ENCODE measurements at places on chromosomes 7 and 10.

- no peak for DNase-seq
Measured at GRCh38 chr10:48946891-48947500, 7.4 kb upstream of the LRRC18 start.

GRCh38 chr10:18313140-18313530 lies 172.9 kb downstream of the CACNB2 start:
- DNase-seq, result no peak

- DNase-seq, result no peak
Measured at GRCh38 chr10:132549371-132549770, 11.8 kb downstream of the INPP5A start.

GRCh38 chr7:101442426-101443070 lies 79.9 kb downstream of the COL26A1 start:
- DNase-seq, result no peak

GRCh38 chr7:114765331-114766040 lies 156.4 kb upstream of the MDFIC start:
- DNase-seq, result no peak

- DNase-seq, result peak; percentile 50
Measured at GRCh38 chr10:121928528-121928884, 675 bp upstream of the ATE1 start.

DNA sequence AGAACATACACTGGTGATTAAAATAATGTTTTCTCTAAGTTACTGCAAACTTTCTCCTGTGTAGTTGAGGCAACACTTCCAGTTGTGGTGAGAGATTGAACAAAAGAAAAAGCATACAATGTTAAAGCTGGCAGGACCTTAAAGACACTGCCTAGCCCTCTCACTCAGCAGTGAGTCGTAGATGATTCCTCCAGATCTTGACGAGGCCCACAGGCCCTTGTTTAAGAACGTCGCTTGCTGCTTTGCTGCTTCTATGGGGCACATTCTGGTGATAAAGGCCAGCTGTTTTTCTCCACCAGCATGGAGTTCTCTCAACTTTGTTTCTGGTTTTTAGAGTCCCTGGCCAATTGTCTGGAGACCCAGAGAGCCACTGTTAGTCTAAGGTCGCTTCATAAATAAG lies 2.8 kb upstream of the DENND11 start:
- DNase-seq, result no peak

DNA sequence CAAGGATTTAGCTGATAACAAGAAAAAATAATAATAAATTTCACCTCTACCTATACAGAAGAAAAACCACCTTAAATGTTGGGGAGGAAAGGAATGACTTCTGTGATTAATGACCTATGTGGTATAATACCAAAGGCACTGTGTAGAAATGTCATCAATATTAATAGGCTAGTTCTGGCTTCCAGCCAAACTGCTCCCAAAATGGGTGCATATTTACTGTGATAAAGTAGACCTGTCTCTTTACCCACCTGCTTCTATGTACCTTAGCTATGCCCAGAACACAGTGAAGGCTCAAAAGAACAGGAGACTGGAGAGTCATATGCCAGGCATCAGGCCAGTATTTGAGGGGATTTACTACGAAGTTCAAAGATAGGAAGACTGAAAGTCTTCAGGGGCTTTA lies 76.0 kb downstream of the ATE1 start:
- no peak for DNase-seq

DNA sequence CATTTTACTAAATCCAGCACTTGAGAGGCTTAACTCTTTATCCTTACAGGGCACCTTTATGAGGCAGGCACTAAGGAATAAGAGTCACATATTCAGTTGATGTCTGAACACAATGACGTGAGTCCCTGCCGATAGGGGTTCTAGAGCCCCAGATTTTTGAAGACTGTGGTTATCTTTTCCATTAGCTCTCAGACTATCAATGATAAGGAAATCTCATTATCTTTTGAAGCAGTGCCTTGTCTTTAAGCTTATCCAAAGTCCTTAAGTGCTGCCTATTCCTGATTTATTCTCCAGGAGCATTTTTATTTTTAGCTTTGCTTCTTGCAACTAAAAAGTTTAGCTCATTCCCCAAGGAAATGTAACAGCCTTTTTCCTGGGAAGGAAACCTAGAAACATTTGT lies 444.1 kb upstream of the LRRN3 start:
- DNase-seq, result no peak

GRCh38 chr7:19920705-19921104 lies 147.3 kb upstream of the TMEM196 start:
- DNase-seq, result no peak

GRCh38 chr10:43360086-43360485 lies 11.3 kb upstream of the FXYD4 start:
- DNase-seq, result no peak

DNA sequence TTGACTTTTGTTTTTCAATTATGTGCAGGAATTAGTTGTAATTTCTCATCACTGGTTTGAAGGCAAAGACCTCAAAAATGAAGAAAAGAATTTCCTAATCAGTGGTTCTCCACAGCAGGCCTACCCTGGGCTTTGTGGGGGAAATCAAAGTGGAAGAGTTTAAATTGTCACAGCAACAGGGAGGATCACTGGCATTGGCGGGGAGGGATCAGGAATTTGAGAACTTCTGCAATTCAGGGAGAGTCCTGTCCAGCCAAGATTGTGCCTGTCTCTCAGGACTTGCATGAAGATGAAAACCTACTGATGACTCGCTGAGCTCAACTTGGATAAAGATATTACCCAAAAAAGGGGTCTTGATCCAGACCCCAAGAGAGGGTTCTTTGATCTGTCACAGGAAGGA lies 70.1 kb downstream of the HACD1 start:
- DNase-seq, result no peak

- no peak for DNase-seq
Measured at GRCh38 chr7:151374726-151375125, 33.1 kb downstream of the NUB1 start.

DNA sequence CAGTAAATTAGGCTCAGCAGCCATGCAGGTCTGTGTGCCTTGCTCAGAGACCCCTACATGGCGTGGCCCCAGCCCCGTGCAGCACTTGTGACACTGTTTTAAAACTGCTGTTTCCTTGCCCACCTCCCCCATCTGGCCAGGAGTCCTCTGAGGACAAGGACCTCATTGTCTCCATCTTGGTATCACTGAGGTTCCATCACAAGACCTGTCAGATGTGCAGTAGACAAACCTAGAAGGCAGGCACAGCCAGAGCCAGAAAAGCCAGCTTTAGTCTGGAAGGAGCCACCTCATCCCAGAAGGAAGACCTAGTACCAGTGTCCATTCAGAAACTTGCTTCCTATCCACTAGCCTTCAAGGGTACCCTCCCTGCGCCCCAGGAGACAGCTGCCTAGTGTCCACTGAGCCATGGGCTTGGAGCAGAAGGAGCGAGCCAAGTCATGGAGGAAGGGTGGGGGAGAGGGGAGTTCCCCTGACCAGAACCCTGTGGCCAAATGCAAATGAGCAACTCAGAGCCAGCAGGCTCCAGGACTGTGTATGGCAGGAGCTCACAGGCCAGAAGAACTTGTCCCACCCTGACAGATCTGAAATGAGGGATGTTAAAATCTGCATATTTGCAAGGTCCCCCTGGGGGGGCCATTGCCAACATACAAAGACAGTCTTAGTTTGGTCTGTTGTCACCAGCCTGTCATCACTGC lies 176.1 kb downstream of the SH3PXD2A start:
- DNase-seq, result no peak

DNA sequence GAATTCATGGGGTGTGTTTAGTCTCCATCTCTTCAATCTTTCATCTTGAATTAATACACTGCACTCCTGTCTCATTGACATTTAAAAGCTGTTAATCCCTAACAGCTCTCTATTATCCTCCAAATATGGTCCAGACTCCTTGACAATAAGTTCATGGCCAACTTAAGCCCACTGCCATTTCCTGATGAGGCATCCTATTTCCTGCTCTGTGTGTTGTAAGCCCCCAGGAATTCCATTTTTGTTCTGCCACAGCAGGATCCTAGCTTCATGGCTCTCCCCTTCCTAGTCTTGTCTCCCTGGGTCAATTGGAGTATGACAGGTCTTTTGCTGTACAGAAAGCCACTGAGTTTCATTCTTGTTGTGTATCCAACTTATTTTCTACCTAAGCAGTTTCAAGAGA lies 218.8 kb downstream of the OTUD1 start:
- DNase-seq, result no peak

DNA sequence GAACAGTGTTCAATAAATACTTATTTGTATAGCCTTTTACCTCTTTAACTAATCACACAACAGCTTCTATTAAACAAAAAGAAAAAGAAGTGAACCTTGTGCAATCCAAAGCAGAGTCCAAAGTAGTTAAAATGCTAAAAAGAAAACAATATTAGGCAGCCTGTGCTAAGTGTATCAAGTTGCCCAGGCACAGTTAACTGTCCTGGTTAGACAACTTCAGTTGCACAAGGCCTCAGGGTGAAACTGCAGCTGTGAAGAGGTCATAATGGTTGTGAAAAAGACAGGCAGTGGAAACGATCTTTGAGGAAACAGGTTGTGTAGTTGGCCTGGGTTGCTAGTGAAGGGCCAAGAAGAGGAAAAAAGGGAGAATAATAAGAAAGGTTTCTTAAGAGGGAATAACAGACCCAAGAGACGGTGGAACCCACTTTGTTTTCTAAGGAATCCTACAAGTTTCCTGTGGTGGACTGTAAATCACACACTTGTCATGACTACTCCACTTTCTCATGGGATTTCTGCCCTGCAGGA lies 6.0 kb upstream of the CROT start:
- no peak for DNase-seq

DNA sequence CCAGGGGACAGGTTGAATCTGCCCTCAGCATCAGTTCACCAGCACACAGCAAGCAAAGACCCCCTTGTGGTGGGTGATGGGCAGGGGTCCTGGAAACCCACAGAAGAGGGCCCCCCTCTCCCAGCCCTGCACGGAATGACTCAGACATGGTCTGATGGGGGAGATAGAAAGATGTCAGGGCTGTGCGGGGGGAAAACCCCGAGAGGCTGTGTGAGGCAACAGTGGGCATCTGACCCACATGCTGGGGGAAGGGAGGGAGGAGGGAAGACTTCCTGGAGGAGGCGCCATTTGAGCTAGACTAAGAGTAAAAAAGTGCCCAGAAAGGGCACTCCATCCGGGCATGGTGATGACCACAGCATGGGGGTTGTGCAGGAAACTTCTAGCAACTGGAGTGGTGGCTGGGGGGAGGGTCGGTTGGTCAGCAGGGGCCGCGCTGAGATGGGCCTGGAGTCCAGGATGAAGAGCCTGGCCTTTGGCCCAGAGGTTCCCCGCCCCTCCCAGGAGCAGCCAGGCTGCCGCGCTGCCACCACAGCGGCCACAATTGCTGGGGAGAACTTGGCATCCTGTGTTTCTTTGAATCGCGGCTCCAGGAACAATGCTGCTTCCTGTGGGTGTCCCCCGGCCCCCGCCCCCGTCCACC lies 2.5 kb downstream of the LFNG start:
- DNase-seq, result peak; percentile 13

DNA sequence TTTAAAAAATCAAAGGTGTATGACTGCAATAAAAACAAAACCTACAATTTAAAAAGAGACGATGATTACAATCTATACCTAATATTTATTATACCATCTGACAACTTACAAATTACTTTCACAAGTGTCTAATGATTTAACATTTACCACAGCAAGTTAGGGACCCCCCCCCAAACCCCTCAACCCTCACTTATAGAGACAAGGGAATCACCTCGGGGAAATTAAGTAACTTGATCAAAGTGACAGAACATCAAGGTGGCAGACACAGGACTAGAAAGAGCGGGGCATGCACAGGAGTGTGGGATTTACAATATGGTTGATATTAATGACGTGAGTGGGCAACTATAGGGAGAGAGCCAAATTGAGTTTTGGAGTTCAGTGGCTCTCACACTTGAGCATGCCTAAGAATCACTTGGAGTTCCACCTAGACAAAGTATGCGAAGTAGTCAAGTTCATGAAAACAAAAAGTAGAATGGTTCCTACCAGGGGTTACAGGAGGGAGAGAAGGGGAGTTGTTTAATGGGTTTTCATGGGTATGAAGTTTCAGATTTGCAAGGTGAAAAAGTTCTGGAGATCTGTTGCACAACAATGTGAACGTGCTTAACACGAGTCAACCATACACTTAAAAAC lies 43.4 kb downstream of the SGMS1 start:
- no peak for DNase-seq

DNA sequence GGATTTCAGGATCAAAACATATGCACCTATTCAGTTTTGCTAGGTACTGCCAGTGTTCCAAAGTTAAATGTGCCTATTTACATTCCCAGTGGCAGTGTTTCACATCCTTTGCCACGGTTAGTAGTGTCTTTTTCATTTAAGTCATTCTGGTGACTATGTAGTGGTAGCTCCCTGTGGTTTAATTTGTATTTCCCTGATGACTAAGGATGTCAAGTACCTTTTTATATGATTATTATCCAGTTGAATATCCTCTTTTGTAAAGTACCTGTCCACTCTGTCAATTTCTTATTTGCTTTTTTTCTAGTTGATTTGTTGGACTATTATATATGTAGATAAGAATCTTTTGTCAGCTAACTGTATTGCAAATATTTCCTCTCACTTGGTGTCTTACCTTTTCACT lies 45.1 kb downstream of the TMEM60 start:
- DNase-seq, result no peak

GRCh38 chr7:32070406-32071360 lies at the start of gene PDE1C:
TSS of gene PDE1C (minus strand) at chr7:32070407.
- DNase-seq, result peak; percentile 58

GRCh38 chr7:99679032-99679399 lies 780 bp downstream of the CYP3A5 start:
- DNase-seq, result no peak

GRCh38 chr10:84173501-84173929 lies at the start of gene GPR15LG:
TSS of gene GPR15LG (plus strand) at chr10:84173801. CDS start at chr10:84173852, 51 bp downstream.
- DNase-seq, result no peak

DNA sequence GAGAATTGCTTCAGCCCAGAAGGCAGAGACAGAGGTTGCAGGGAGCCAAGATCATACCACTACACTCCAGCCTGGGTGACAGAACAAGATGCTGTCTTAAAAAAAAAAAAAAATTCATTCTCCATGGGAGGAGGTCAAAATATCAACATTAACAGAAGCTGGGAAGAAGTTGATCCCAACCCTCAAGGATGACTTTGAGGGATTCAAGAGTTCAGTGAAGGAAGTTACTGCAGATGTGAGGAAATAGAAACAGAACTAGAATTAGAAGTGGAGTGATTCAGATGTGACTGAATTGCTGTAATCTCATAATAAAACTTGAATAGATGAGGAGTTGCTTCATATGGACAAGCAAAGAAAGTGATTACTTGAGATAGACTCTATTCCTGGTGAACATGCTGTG lies 19.7 kb upstream of the RPEL1 start:
- DNase-seq, result no peak

- DNase-seq, result no peak
Measured at GRCh38 chr7:159125955-159126270, 18.8 kb downstream of the VIPR2 start.

GRCh38 chr10:96638696-96639095 lies 51.9 kb upstream of the TM9SF3 start:
- DNase-seq, result no peak

- no peak for DNase-seq
Measured at GRCh38 chr10:86019141-86019540, 347.5 kb downstream of the GRID1 start.

DNA sequence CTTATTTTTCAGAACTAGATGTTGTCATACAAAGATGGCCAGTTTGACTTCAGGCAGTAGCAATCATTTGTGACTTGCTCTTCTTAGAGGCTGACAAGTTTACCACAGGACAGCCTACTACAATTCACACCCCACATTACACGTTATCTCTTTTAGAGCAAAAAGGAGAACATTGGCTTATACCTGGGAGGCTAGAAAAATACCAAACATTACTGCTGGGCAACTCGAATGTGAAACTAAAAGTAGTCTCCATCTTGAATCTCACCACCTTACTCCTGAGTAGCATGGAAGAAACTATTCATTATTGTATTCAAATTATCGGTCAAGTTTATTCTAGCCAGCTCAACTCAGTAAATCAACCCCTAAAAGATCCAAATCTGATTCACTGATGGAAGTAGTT lies 90.7 kb upstream of the TMEM26 start:
- DNase-seq, result no peak
